ENCODE measurements at places on chromosomes 1 and 21. TPM values are rescaled to one million over a fixed set of nuclear protein-coding genes. Genes with fewer than 3 reads are reported as not detected.

GRCh38 chr1:30763651-30764248, 6.2 kb upstream of the LAPTM5 start:
- DNase-seq, result no peak

GRCh38 chr1:31787261-31787660, 23.1 kb upstream of the ADGRB2 start:
- peak; percentile 49 for DNase-seq

DNA sequence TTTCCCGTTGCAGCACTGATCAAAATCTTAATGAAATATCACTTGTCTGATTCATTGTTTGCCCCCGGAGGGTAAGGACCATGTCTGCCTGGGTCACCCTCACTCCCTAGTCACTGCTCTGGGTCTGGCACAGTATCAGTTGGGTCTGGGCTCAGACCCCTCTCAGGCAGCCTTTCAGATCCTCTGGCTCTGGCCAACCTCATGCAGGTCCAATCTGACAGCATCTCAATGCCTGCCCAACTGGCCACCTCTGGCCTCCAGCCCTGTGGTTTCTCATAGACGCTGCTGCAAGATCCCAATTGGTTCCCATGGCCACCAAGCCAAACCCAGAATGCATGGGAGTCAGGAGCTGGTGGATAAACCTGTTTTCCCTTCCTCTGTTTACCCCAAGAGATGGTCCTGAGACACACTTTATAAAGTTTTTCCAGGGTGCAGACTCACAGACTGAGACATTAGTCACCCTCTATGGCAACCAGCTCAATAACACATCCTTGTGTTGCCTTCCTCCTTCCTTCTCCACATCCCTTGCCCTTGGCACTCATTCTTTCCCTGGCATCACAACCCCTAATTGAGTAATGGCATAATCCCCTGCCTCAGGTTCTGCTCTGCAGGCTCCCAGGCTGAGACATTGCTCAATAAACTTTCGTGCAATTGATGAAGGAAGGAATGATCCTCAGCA, 199.2 kb downstream of the GRIK3 start:
- DNase-seq, result no peak

- no peak for DNase-seq
Observed at GRCh38 chr1:221449801-221450470, 292.0 kb downstream of the DUSP10 start.

Gene OSCP1
- 5.7 TPM for total RNA-seq

All from posterior vena cava (tissue), 2 donors.